ENCODE measurements at places on chromosomes 4 and X. TPM values are rescaled to one million over a fixed set of nuclear protein-coding genes. Genes with fewer than 3 reads are reported as not detected.

The GRIA3 gene
- total RNA-seq = 10.1 TPM

The BTC gene
- total RNA-seq = not detected

The PPP3CA gene
- total RNA-seq = 64.4 TPM

The MAGEA4 gene
- not detected for total RNA-seq

The GUF1 gene
- 21.9 TPM for total RNA-seq

The LGI2 gene
- total RNA-seq = 0.54 TPM

The TCEAL7 gene
- 52.5 TPM for total RNA-seq

Measured in fibroblast of the aortic adventitia (primary cell).